Skeletal muscle cell (primary cell): ENCODE measurements at places on chromosomes 2 and 18.
A peak's percentile ranks its signal among the peaks of the same experiment; 100 is the strongest.

DNA sequence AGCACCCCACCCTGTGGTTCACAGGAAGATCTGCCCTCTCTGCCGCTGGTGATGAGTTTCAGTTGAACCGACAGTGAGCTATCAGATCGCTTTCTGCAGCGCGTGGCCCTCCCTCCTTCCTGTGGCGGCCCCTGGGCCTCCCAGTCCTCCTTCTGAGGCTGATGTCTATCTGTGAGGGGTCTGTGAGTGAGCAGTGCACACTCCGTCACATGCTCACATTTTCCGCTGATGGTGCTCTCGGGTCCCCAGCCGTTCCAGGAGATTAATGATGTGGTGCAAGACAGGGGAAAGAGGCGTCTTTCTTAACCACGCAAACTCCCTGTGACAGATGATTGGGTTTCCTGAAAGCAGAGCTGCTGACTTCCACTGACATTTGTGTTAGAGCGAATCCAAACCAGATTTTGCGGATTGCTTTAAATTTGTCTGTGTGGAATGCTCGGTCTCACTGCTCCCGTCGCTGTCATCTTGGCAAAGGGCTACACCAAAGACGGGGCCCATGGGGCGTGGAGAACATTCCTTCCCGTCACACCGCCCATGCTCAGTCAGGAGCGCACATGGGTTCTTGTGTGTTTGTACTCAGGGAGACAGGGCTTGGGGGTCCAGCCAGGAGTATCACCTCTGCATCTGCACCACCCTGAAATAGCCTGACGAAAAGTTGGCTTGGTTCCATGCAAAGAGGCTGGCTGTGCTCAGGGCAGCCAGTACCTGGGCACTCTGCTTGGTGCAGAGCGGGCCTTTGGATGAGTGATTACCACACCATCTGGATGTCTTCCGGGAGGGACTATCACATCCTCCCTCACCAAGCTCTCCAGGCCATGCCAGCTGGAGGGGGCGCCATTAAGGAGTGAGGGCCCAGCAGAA is 154.7 kb upstream of the HS6ST1 start:
- peak; percentile 14 for DNase-seq

DNA sequence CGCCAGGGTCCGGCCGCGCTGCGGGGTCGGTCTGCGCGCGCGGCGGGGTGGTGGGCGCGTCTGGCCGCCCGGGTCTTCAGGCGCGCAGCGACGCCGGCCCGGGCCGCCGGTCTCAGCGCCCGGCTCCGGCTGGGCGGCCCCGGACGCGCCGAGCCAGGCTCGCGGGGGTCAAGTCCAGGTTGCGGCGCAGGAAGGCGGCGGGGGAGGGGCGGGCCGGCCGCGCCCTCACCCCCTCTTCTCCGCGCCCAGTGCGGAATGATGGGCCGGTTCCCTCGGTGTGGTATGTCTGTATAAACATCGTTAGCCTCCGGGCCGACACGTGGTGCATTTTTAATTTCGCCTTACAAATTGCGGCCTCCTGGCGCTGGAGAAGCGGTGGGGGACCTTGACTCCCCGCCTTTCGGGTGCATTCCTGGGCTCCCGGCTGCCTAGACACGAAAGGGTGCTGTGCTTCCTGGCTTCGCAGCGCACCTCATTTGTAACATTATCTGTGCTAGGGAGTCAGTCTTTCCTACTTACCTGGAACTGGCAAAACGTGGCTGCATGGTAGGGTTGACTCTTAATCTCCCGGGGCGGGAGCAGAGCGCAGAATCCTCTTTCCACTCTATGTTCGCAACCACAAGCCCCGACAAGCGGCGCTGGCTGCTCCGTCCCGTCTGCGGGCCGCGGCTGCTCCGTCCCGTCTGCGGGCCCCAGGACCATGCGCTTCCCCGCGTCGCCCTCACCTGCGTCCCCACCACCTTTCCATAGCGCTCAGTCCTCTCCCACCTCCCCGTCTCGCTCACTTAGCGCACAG is 69.0 kb downstream of the CTAGE1 start:
- no peak for DNase-seq

GRCh38 chr2:104033399-104033798 is 820.5 kb upstream of the POU3F3 start:
- no peak for DNase-seq

DNA sequence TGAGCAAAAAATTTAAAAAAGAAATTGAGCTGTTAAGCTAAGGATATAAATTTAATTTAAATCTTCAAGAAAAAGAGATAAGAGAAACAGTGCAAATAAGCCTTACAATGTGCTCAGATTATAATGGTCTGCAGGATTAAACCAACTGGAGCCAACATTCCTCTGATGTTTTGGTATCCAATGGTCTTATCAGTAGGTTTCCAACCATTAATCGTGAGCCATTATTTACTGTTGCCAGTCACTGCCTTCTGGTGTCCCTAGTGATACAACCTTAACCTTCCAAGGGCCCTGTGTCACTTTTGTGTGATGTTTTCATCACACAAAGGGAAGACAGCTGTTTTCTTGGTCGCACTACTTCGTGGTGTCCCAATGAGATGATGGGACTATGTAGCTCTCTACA is 134.5 kb upstream of the CTAGE1 start:
- no peak for DNase-seq
